Panc1 (cell line): ENCODE measurements at places on chromosomes 5 and 9.

DNA sequence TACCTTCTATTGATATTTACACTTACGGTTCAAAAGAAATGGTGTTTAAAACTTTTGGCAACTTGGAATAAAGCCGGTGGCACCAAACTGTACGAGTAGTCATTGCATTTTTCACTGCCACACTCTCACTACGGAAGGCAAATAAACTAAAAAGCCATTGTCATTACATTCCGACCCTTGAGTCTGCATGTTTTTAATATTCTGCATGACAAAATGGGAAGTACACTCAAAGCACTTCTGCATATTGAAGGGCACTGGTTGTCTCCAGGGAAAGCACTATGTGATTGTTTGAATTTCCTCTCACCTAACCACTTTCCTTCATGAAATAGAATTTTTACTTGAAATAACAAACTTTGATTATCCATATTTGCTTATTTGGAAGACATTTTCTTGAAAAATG is 426.3 kb downstream of the CETN3 start:
- no peak for DNase-seq

DNA sequence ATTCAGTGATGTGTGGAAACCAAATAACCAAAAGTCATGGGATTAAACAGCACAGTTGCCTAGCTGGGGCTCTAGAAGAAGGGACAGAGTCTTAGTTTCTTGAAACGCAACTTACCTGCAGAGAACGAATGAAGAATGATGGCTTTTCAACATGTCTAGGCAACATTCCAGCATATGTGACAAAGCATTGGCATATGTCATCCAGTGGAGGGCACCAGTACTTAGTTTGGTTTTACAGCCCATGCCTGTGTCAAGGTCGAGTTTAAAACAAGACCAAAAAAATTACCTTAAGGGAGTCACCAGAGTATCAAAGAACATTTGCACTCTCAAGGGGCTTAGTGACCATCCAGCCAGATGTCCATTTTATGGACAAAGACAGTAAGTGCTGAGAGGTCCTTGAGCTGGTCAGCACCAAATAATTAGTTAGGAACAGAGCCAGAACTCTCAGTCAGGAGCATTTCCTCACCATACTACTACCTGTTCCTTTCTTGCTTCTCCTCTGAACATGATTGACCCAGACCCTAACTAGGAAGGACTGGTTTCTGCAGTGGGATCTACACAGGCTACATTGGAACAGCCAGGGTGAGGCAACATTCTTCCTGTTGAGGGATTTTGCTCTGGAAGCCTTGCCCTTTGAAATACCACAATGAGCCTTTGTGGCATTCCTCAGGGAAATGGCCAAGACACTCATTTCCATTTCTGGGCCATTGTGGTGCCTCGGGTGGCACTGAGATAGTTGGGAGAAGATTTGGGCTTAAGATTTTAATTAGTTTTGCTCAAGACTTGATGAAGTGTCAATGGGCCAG is 75.4 kb upstream of the ANKH start:
- no peak for DNase-seq

DNA sequence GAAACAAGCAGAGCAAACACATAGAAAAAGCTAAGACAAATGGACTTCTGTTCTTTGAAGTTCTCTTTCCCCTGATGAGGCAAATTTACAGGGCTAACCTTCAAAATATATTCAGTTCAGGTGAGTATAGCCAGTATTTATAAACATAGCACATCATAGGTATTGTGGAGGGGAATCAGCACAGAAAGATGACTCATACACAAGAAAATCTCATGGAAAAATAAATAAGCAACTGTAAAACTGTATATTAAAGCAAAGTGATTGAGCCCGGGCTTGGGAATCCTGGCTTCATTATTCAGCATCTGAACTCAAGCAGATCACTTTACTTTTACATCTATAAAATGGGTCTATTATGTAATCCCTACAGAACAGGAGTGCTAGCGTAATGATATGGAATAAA is 173.5 kb upstream of the PAPPA start:
- no peak for DNase-seq

- DNase-seq = no peak
These were observed 222.2 kb downstream of the AOPEP start for GRCh38 chr9:94948567-94949235.

GRCh38 chr5:167309941-167310517 is 981.4 kb upstream of the WWC1 start:
- no peak for DNase-seq

DNA sequence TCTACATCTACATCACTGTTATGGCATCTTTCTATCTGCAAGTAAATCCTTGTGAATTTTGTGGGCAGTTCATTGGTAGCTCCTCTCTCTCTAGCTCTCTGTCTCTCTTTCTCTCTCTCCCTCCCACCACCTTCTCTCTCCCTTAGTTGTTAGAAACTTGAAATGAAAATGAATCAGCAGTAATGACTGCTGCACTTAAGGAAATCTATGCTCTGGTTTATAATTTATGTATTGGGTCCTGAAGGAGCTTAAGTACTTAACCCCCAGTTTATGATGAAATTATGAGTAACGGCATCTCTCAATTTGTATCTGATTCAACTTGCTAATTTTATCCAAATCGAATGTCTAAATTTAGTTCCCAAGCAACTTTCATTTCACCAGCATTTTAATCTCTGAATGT is 52.0 kb upstream of the PTGER4 start:
- no peak for DNase-seq

DNA sequence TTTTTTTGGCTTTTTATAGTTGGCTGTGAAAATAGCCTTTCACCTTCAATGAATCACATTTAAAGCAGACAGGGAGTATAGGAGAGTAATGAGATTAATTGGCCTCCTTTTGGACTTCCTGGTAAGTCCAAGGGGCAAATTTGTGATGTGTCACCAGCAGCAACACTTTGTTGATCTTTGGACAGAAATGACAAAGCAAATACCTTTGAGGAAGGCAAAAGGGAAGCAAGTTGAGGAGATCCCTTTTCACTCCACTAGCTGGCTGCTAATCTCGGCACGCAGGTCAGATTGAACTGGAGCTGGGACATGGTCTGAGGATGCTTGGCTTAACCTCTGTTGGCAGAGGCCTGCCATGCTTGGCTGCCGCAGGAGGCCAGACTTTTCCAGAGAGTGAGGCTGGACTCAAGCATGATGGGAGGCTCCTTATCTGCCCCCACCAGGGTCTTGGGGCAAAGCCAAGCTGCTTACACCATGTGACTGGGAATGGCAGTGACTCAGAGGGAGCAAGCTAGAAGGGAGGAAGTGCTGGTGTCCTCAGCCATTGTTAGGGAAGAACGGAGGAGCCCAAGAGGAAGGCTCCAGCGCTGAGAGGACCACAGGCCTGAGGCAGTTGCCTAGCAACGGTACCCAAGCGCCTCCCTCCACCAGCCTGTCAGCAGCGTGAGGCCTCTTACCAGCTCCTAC is 174.5 kb upstream of the MAP1B start:
- peak; percentile 41 for DNase-seq

- DNase-seq = no peak
These were observed 71.5 kb downstream of the GADD45G start for GRCh38 chr9:89676281-89676680.

GRCh38 chr9:33080534-33080933 is 4.1 kb upstream of the SMU1 start:
- no peak for DNase-seq

DNA sequence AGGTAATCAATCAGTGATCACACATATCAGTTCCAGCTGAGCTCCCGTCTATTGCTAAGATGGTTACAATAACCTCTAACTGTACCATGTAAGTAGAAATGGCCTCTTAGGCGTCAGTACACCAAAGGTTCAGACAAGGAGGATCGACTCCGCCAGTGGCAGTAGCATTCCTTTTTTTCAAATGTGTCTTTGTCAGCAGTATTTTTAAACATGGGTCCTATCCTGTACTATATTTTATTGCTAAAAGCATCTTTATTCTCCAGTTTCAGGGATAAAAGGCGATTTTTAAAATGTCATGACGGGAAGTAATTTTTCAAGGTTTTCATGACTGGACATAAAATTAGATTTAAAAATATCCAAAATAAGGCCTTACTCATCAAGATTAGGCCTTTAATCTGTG is 64.8 kb upstream of the TBCA start:
- DNase-seq = no peak

DNA sequence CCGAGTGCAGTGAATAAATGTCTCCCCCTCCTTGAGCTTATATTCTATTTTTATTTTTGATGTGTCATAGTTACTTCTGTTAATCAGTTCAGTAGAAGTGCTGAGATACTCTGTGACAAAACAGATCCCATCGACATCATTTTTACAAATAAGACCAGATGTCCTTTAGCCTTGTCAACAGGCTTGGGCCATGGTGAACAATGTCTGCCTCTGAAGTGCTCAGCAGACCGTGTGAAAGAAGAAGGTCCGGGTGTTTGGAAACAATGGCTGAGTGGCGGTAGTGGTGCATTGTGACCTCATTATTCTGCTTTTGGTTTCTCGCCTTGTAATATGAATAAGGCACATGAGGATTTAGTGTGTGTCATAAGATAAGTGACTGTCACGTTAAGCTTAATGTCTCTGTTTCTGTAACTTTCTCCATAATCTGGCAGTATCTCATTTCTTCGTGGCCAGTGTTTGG is 71.2 kb downstream of the SYK start:
- DNase-seq = no peak

DNA sequence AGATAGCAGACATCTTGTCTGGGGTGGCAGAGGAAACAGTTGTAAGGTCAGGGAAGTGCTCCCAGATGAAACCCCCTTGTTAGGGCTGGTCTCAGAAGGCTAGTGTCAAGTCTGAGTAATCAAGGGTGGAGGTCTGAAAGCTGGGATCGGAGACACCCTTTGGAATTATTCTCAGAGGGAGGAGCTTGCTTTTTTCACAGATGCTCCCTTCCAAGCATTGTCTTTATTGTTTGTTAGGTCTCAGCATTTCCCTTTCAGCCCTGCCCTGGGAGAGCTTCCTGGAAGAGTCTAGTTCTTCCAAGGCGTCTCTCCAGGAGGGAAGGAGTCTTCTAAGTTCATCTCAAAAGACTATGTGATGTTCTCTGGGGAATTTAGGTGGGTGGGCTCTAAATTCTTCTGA is 3.2 kb downstream of the TEK start:
- DNase-seq = no peak

GRCh38 chr5:130526708-130527107 is 622.4 kb downstream of the CHSY3 start:
- DNase-seq = no peak

DNA sequence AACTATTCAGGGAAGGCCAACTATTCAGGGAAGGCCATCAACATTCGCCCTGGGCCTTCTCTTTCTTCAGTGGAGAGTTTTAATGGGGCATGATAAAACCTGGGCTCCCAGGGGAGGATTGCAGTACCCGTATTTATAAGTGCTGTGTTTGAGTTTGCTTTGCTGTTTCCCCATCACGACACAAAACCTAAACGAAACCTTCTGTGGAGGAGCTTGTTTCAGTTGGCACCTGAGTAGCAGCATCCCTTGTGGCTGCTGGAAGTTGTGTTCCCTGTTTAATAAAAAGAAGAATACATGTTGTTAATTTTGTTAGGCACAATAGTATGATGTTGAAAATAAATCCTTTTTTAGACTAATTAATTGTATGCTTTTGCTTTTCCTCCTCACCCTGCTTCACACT is 8.3 kb downstream of the WDR31 start:
- no peak for DNase-seq

DNA sequence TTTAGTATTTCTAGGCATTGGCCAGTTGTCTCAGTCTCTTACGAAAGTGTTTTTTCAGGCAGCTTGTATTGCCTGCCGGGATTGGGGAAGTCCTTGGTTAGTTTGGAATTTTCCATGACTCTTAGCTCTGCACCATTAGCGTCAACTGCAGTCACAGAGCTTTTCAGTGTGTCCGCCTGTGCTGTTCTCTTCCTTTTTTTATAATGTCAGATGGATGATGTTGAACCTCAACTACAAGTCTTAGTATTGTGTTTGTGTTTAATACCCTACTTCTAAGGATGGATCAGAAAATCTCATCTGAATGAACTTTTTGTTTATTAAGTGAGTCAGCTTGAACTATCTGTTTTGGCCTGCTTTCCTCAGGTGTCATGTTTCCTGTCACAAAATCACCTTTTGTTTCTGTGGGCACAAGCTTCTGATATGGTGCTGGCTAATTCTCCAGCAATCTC is 33.1 kb downstream of the ATP6V0E1 start:
- DNase-seq = peak; percentile 20

GRCh38 chr5:15243301-15244020 is 256.5 kb upstream of the FBXL7 start:
- no peak for DNase-seq

DNA sequence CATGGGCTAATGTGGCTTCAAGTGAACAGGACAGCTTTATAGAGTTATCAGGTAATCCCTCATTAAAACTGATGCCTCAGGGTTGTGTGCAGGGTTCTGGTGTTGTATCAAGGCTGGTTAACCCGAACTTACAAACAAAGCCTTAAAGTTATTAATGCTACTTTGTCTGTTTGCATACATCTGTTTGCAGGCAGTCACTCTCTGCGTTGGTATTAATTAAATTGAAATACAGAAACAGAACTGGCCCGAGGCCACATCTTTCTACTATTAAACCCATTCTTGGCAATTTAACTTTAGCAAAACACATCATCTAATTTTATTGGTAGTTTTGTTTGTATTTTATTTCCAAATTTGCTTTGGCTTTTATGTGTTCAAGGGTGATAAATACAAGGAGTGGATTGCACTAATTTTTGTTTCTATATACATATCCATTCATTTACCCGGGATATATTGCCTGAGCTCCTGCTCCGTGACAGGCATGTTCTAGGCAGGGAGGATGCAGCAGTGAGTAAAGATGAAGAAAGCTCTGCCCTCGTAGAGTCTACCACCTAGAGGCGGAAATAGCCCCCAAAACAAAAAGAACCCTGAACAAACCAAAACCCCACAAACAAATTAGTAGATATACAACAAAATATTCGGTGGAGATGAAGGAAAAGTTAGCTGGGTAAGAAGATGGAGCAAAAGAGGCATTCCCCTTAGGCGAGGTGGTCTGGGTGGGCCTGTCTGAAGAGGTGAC is 164.2 kb downstream of the MACROH2A1 start:
- DNase-seq = no peak
